Effector memory CD8-positive, alpha-beta T cell (primary cell): ENCODE measurements at places on chromosomes 13 and 19.

DNA sequence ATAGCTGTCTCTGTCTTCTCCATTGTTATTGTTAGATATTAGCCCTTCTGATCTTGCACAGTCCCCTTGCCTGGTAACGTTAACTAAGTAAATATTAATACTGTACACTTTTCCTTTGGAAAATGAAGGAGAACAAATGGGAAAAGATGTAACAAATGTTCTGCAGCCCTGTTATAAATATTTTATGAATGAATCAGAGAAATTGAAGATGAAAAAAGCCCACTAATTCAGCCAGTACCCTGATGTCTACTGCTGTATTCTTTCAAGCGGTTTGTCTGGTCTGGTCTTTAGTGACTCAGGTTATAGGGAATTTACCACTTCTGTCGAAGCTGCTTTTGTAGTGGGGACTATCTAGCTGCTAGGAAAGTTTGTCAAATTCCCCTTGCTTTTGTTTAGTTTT, 121.0 kb downstream of the COG6 start:
- DNase-seq, result no peak

DNA sequence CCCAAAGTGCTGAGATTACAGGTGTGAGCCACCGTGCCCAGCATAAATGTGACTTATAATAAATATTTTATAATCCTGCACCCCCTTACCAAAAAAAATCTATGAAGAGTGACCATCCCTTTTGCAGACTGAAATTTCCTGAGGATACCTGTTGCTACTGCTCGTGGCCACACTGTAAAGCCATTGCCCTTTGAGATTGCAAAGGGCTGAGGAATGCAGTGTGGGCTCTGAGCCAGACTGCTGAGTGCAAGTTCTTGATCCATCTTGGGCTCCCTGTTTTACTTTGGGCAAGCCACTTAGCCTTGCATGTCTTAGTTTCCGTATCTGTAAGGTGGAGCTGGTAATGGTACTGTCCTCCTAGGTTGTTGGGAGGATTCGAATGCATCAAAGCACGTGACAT, 23.4 kb downstream of the SIPA1L3 start:
- DNase-seq, result no peak

- peak; percentile 23 for DNase-seq
These were observed 7.8 kb downstream of the ZNF600 start for GRCh38 chr19:52778811-52779210.

- no peak for DNase-seq
These were observed 511.8 kb upstream of the NBEA start for GRCh38 chr13:34430294-34430693.

DNA sequence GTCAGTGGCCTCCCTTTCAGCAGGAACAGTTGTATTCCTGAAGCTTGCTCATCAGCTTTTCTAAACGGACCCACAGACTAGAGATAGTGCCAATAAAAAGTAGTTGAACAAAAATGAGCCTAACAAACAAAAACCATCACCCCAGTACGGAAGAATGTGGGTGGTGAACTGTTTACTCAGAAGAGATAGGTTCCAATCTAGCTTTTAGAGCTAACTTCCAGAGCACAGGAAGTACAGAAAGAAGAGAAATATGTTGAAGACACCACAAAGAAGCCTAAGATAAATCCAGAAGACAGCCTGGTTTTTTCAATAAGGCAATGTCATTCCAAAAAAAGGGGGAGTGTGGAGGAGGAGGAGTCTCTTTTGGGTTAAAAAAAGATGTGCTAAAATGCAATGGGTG, 2.8 kb upstream of the LMO7 start:
- DNase-seq, result no peak

DNA sequence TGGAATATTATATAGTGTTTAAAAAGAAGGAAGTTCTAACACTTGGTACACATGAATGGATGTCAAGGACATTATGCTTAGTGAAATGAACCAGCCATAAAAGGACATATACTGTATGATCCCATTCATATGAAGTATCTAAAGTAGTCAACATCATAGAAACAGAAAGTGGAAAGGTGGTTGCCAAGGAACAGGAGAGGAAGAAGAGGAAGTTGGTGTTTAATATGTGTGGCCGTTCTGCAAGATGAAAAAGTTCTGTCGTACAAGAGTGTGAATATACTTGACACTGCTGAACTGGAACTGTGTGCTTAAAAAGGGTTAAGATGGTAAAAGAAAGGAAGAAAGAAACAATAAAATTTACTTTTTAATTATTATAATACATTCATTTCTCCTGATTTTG, 33.1 kb upstream of the C1QTNF9 start:
- no peak for DNase-seq

DNA sequence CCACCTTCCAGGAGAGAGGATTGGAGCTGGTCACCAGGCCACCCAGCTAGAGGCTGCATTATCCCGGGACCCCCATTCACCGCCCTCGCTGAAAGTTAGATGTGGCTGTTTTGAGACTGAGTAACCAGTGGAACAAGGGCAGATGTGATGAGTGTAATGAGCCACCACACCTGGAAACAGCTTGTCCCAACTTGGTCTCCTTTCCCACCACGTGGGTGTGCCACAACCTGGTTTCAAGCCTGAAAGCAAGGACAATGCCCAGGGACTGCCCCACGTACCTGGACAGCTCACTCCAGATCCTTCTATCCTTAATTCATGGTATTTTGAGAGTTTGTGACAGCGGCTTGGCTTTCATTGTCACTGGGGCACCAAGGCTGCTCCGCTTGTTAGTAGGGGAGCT, 7.0 kb downstream of the LGI4 start:
- no peak for DNase-seq

DNA sequence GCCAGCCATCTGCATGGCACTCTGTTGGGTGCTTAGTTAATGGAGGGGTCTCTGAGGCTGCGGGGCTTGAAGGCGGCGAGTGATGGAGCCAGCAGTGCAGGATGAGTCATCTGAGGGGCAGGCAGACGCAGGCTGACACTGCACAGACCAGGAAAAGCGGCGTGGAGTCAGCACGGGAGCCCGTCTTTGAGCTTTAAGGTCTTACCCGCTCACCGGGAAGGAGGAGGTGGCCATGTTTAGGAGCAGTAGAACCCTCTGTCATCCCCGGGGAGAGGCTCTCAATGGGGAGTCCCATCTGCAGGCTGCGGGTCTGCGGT, 13.1 kb downstream of the NAXD start:
- no peak for DNase-seq

- no peak for DNase-seq
These were observed 807.5 kb upstream of the SLC10A2 start for GRCh38 chr13:103873725-103874124.

- DNase-seq, result no peak
These were observed 179.3 kb downstream of the KDM4B start for GRCh38 chr19:5147978-5148793.

DNA sequence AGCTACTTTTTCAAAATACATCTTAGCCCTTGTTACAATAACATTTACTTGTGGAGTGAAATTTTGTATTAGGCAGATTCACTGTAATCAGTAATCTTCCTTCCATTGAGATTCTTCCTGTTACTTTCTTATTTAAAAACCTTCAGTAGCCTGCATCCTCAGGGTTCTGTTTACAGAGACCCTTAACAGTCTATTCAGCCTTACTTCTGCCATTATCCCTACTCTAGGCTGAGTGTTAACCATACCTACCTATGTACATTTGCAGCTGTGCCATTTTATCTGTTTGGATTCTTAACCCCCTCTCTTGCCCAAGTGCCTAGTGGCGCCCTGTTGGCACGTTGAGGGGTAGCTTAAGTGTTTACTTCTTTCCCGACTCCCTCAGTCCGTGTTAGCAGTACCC, 71.9 kb downstream of the LRCH1 start:
- DNase-seq, result no peak

DNA sequence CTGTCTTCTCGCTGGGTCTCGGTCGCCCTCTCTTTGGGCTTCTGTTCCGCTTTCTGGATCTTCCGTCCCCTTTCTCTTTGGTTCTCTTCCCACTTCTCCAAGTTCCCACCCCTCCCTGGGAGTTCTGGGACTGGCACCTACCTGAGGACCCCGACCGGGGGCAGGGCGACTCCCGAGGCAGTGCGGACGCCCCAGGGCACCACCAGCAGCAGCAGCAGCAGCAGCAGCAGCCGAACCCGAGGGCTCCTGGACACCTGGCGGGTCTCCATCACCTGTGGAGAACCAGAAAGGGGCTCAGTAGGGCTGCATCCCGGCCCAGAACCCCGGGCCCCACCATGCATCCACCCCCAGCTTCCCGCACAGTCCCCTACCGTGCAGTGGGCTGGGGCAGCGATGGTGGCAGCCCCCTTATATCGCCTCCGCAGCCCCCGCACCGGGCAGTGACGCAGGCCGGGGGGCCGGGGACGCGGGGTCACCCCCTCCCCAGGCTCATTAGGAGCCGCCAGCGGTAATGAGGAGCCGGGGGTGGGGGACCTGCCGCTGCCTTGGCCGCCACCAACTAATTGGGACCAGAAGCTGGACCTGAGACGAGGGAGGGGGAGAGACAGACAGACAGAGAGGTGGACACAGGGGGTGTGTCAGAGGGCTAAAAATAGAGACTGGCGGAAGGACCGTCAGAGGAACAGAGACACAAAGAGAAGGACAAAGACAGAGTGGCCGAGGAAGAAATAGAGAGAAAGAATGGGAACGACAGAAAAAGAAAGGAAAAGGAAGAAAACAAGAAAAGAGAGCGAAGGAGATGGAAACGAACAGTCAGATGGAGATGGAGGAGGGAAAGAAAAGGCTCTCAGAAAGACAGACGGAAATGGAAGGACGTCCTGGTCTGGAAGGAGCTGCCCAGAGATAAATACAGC, at the start of gene PTH2:
Gene PTH2 (minus strand): TSS at position 371 of the 914 bp plus-strand sequence. CDS start 102 bp downstream, at position 269.
- no peak for DNase-seq

- DNase-seq, result no peak
These were observed 20.0 kb downstream of the CRYL1 start for GRCh38 chr13:20505405-20506366.

- no peak for DNase-seq
These were observed 32.0 kb downstream of the USP12 start for GRCh38 chr13:27139565-27139964.

DNA sequence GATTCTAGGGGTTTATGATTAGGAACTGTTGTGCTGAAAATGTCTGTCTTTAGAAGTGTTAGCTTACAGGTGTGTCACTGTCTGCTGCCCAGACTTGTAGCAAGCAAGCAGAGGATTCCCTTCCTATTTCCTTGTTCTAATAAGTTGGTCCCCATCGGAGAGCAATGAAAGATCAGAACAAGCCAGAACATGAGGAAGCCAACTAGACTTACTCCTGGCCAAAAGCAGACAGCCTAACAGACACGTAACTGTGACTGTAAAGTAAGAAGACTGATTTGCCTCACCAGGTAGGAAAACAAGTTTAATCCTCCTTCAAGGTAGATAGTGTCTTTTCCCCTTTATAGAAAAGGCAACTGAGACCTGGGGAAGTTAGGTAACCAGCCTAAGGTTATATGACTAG, 12.5 kb downstream of the POLR1D start:
- DNase-seq, result no peak

- DNase-seq, result no peak
These were observed 10.4 kb downstream of the EPS8L1 start for GRCh38 chr19:55085923-55086715.

GRCh38 chr13:90801621-90802020, 545.9 kb upstream of the MIR17HG start:
- no peak for DNase-seq

DNA sequence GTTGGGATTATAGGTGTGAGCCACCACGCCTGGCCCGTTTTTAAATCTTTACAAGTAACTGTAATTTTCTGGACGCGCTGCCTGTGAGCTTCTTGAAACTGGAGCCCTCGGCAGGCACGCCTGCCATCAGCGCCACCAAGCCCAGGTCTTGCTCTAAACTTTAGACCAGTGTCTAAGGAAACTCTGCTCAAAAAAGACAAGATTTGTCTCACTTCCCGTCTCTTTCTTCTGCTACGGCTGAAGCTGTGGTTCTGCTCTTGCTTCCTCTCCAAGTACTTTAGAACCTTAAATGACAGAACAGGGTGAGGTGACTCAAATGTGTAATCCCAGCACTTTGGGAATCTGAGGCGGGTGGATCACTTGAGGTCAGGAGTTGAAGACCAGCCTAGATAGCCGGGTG, 24.9 kb downstream of the RCN3 start:
- DNase-seq, result no peak

DNA sequence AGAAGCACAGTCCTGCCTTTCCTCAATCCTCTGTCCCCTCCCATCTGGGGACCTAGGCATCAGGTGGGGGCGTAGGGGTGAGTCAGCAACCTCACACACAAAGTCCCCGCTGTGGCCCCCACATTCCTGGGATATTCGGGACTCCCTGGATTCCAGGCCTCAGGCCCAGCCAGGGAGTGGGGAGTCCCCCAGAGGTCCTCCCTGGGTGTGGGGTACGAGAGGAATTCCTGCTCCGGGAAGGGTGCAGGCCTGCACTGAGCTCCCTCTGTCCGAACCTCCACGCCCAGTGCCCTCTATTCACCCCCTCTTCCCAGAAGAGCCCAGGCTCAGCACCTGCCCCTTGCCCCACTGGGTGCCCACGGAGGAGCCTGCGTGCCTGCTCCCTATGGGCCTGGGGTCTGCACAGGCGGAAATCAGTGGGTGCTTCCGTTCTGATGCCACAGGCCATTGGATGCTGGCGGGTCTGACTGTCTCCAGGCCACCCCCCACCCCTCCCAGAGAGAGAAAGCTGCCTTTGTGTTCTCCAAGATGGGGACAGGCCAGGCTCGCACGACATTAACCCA, 3.4 kb downstream of the CADM4 start:
- no peak for DNase-seq

DNA sequence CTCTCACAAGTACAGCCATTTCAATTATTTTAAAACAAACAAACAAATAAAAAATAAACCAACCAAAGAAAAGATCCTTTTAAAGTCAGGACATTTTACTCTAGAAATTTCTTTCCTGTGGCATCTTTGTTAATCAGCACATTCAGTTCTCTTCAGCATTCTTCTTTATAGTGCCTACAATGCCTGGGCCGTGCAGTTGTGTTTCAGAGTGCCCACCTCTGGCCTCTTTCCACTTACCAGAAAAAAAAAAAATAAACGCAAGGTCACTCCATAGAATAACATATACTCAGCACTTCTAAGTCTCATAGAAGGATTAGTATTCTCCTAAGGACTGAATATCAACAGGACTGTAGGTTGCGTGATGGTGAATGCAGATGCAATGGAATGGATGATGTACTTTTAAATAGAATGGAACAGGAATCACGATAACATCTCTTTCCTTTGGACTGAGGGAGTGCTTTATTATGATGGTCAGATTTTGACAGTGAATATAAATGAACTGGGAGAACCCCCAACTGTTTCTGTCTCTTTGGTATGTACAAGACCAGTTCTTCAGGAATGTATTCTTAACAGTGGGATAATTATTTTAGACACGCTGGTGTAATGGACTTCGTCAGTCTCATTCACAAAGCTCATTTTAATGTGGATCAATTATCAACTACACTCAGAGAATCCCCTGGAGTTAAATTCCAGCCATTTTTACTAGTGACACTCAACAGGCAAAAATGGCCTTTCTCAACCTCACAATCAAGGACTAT, 125.0 kb upstream of the NBEA start:
- DNase-seq, result no peak

- no peak for DNase-seq
These were observed 373.5 kb downstream of the KCTD12 start for GRCh38 chr13:76512721-76513145.

- peak; percentile 52 for DNase-seq
These were observed 29.6 kb upstream of the CEACAM21 start for GRCh38 chr19:41546386-41546789.
